ENCODE measurements at places on chromosomes 11 and 22. TPM values are rescaled to one million over a fixed set of nuclear protein-coding genes. Genes with fewer than 3 reads are reported as not detected.

KCNJ11 gene
- 4.8 TPM for total RNA-seq

OR4A16 gene
- not detected for total RNA-seq

MYEOV gene
- 2.6 TPM for total RNA-seq

IRAG1 gene
- 38.1 TPM for total RNA-seq

ALG8 gene
- total RNA-seq, result 34.1 TPM

TLCD5 gene
- 6.0 TPM for total RNA-seq

GRCh38 chr11:41666951-41667653 lies 207.7 kb upstream of the LRRC4C start:
- H3K27me3 ChIP-seq, result no peaks in the 10 kb centered on the region
- no peaks in the 10 kb centered on the region for H3K36me3 ChIP-seq
- no peak for DNase-seq
- no peak overlapping the region for H3K4me3 ChIP-seq
- no peak overlapping the region for H3K27ac ChIP-seq

DNA sequence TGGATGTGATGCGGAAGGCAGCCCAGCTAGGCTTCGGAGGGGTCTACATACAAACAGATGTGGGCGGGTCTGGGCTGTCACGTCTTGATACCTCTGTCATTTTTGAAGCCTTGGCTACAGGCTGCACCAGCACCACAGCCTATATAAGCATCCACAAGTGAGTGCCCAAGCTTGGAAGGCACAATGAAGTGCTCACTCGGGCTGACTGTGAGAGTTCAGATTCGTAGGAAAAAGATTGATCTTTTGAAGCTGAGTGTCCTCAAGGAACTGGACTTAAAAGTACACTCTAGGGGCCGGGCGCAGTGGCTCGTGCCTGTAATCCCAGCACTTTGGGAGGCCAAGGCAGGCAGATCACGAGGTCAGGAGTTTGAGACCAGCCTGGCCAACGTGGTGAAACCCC lies 3.7 kb downstream of the ACAD8 start:
- no peak overlapping the region for H3K4me3 ChIP-seq
- no peak for DNase-seq
- no peaks in the 10 kb centered on the region for H3K27me3 ChIP-seq
- H3K36me3 ChIP-seq, result peaks cover 39% of the 10 kb centered on the region
- peaks cover 7% of the 10 kb centered on the region for H3K4me1 ChIP-seq

DNA sequence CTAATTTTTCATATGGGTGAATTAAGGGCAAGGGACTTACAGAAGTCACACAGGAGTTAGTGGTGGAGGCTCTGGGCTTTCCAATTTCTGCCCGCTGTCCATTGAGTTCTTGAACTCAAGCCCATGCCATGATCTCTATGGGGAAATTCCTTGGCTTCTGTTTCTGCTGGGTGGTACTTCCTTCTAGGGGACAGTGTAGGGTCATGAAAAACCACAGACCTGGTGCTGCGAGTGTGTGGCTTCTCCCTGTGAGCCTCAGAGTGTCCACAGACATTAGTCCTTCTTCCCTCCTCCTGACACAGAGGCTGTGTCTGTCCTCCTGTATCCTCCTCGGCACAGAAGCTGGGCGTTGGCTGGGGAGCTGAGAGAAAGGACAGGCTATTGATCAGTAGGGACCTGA lies 6.3 kb upstream of the SEZ6L start:
- DNase-seq, result no peak
- no peaks in the 10 kb centered on the region for H3K36me3 ChIP-seq
- no peak overlapping the region for H3K4me3 ChIP-seq

DNA sequence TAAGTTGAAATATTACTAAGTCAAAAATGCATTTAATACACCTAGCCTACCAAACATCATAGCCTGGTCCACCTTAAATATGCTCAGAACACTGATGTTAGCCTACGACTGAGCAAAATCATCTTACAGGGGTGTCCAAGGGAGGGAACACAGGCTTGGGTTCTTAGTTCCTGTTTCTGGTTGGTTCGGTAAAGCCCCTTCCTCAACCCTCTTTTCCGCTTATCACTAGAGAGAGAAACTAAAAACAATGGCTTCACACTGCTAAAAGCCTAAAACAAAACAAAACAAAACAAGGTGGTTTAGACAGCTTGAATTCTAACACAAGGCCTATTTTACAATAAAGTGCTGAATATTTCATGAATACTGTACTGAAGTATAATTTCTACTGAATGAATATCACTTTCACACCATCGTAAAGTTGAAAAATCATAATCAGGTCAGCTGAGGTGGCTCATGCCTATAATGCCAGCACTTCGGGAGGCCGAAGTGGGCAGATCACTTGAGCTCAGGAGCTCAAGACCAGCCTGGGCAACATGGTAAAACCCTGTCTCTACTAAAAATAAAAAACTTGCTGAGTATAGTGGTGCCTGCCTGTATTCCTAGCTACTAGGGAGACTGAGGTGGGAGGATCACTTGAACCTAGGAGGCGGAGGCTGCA lies 118.0 kb downstream of the SIK3 start:
- H3K27ac ChIP-seq, result no peak overlapping the region
- no peak overlapping the region for H3K4me3 ChIP-seq
- H3K36me3 ChIP-seq, result no peaks in the 10 kb centered on the region
- no peak for DNase-seq

- H3K36me3 ChIP-seq, result no peaks in the 10 kb centered on the region
- H3K4me3 ChIP-seq, result no peak overlapping the region
- no peak for DNase-seq
- H3K4me1 ChIP-seq, result no peaks in the 10 kb centered on the region
- no peaks in the 10 kb centered on the region for H3K27me3 ChIP-seq
Observed at GRCh38 chr11:115458877-115459276, 45.3 kb downstream of the CADM1 start.

- no peak overlapping the region for H3K27ac ChIP-seq
- H3K36me3 ChIP-seq, result no peaks in the 10 kb centered on the region
- no peaks in the 10 kb centered on the region for H3K27me3 ChIP-seq
- no peaks in the 10 kb centered on the region for H3K4me1 ChIP-seq
- no peak overlapping the region for H3K4me3 ChIP-seq
Observed at GRCh38 chr11:131867457-131868257, 497.2 kb downstream of the NTM start.

DNA sequence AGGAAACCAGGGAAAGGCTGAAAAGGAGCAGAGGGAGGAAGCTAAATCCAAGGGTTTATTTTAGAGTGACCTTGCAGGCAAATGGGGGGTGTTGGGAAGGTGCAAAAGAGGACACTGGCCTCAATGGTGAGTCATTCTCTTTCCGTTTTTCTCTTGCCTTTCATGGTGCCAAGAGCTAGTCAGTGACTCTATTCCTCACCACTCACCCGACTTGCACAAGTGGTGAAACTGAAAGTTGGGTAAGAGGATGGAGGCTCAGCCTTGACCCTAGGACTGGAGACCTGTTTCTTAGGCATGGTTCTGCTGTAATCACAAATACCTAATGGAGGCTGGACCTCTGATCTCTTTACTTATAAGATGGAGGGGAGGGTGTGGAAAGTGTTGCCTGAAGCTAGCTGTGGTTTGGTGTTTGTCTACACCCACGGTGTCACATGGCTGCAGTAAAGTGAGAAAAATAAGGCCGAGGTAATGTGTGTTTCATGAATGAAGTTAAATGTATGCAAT lies 67.3 kb upstream of the CREB3L1 start:
- no peaks in the 10 kb centered on the region for H3K27me3 ChIP-seq
- H3K27ac ChIP-seq, result no peak overlapping the region
- no peaks in the 10 kb centered on the region for H3K4me1 ChIP-seq
- H3K36me3 ChIP-seq, result no peaks in the 10 kb centered on the region
- no peak for DNase-seq

GRCh38 chr11:76835928-76836612 lies 24.6 kb upstream of the ACER3 start:
- no peak overlapping the region for H3K4me3 ChIP-seq
- H3K27ac ChIP-seq, result peak overlapping the region; percentile 1
- peaks cover 3% of the 10 kb centered on the region for H3K4me1 ChIP-seq
- H3K27me3 ChIP-seq, result no peaks in the 10 kb centered on the region

GRCh38 chr22:49103314-49104059 lies 724.2 kb downstream of the BRD1 start:
- H3K27ac ChIP-seq, result no peak overlapping the region
- peaks cover 2% of the 10 kb centered on the region for H3K27me3 ChIP-seq

DNA sequence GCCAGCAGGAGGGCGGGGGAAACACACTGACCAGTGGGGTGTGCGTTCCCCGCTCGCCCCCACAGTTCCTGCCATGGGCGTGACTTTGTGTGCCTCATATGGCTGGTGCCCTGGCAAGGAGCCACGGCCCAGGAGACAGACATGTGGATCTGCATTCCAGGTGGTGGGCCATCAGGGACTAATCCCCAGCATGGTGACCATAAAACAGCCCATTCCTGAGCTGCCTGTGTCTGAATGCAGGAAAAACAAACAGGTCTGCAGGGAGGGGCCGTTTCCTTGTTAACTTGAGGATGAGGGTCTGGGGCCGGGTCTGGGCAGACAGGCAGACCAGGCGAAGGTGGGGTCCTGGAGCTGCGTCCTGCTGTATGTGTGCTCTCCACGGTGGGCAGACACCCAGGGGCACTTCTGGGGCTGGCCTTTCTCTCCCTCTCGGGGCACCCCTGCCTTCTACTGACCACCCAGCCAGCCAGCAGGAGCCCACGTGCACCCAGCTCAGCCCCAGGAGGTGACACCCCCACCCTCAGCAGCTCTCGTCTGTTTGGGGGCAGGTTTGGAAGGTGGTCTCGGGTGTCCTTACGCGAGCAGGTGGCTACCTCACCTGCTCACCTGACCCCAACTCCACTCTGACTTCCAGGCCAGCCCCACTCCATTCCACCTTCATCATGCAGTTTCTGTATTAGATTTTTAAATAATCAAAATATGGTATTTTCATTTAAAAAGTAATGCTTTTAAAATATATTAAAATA lies 120.3 kb downstream of the KCNQ1OT1 start:
- no peaks in the 10 kb centered on the region for H3K27me3 ChIP-seq
- no peak overlapping the region for H3K4me3 ChIP-seq
- no peaks in the 10 kb centered on the region for H3K4me1 ChIP-seq
- no peak overlapping the region for H3K27ac ChIP-seq

DNA sequence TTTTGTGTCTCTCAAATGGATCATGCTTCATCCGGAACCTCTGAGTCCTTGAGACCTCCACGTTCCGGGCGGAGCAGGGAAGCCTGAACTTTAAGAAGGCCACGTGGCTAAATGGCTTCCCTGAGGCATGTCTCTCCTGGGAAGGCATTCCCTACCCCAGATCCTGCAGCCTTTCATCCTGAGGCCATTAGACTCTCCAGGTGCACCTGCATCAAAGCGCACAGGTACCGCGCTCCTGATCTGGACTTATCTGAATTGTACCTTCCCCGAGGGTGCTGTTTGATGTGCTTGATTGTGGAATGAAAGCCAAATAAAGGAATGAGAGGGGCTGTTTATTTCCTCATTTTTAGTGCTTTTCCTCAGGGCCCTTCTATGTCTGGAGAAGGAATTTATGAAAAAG lies 22.5 kb downstream of the C22orf31 start:
- no peak for DNase-seq
- peaks cover 11% of the 10 kb centered on the region for H3K4me1 ChIP-seq
- no peaks in the 10 kb centered on the region for H3K27me3 ChIP-seq
- H3K4me3 ChIP-seq, result no peak overlapping the region

GRCh38 chr22:33984656-33985285 lies 64.5 kb upstream of the LARGE1 start:
- H3K27ac ChIP-seq, result no peak overlapping the region
- H3K27me3 ChIP-seq, result no peaks in the 10 kb centered on the region
- no peaks in the 10 kb centered on the region for H3K4me1 ChIP-seq
- DNase-seq, result no peak

DNA sequence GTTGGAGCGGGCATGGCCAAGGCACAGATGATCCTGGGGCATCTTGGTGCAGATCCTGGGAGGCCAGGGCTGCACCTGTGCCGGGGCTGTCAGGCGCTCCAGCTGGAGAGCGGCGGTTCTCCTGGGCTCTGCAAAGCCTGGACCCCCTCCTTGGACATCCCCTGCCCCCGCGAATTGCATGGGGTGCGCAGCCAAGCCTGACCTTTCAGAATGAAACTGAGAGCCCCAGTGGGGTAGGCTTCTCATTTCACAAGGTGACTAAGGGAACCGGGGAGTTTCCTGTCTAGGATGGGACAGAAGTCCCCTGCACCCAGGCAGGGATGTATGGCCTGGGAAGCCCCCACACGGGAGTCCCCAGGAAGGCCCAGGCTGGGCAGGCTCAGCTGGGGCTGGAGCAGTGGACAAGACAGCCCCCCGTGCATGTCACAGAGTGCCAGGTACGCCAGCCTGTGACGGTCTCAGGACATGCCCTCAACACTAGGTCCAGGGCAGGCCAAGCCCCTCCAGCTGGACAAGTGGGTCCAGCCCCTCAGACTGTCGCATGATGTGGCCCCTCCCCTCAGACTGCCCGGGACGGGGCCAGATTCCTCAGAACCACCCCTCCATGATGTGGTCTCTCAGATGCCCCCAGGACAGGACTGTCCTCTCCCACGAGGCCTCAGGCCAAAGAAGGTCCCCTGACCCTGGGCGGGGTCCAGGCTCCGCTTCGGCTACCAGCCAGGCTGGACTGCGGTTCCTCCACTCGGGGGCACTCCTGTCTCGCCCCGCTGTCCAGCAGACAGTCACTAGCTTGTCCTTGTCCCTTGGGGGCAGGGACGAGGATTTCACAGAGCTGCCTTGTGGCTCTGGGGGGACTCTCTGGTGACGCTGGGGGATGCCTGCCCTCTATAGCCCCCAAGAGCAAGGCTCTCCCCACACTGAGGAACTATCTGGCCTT lies 2.3 kb downstream of the LSP1 start:
- peak; percentile 70 for DNase-seq
- no peaks in the 10 kb centered on the region for H3K36me3 ChIP-seq
- no peaks in the 10 kb centered on the region for H3K27me3 ChIP-seq
- H3K4me3 ChIP-seq, result no peak overlapping the region
- no peaks in the 10 kb centered on the region for H3K4me1 ChIP-seq

DNA sequence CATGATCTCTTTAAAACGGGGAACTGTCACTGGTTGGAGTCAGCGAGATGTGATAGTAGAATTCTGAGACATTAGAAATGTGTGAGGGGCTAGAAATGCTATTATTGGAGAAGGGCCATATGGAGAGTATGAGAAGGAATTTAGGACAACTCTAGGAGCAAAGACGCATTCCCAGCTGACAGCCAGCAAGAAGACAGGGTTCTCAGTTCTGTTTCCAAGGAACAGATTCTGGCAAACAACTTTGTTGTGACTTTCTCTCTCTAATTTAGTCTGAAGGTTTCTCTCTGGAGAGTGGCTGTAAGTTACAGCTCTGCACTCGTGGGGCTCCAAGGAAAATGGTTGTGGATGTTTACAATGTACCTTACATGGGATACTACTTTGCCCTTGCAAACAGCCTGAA lies 876.3 kb downstream of the FAM181B start:
- no peaks in the 10 kb centered on the region for H3K4me1 ChIP-seq
- no peaks in the 10 kb centered on the region for H3K27me3 ChIP-seq
- H3K36me3 ChIP-seq, result no peaks in the 10 kb centered on the region
- no peak overlapping the region for H3K27ac ChIP-seq

GRCh38 chr11:44988981-44989635 lies 38.4 kb upstream of the TP53I11 start:
- no peaks in the 10 kb centered on the region for H3K4me1 ChIP-seq
- H3K27ac ChIP-seq, result no peak overlapping the region
- H3K4me3 ChIP-seq, result no peak overlapping the region
- no peak for DNase-seq
- no peaks in the 10 kb centered on the region for H3K27me3 ChIP-seq

- no peaks in the 10 kb centered on the region for H3K4me1 ChIP-seq
- no peaks in the 10 kb centered on the region for H3K27me3 ChIP-seq
- no peaks in the 10 kb centered on the region for H3K36me3 ChIP-seq
- H3K27ac ChIP-seq, result peak overlapping the region; percentile 8
- DNase-seq, result no peak
- H3K4me3 ChIP-seq, result no peak overlapping the region
Observed at GRCh38 chr11:3152471-3153110, 12.5 kb downstream of the OSBPL5 start.

GRCh38 chr11:117976445-117976844 lies 9.7 kb upstream of the IL10RA start:
- no peak overlapping the region for H3K4me3 ChIP-seq
- no peaks in the 10 kb centered on the region for H3K4me1 ChIP-seq
- no peaks in the 10 kb centered on the region for H3K36me3 ChIP-seq
